ENCODE measurements at places on chromosomes 11 and 22. TPM values are rescaled to one million over a fixed set of nuclear protein-coding genes. Genes with fewer than 3 reads are reported as not detected.

DNA sequence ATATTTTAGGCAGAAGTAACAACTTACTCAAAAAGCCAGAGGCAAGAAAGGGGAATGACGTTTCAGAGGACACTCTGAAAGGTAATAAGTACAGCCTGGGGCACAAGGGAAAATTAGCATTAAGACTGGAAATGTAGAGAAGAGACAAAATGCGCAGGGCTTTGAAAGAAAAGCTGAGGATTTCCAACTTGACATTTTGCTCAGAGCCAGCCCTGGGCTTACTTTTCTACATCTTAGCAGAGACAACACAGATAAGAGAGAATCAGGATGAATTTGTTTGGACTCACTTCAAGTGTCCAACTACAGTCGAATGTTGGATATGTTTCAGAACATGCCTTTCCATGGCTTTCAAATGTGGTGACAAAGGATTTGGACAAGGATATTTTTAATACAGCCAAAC is 808.9 kb upstream of the LUZP2 start:
- no peaks in the 10 kb centered on the region for H3K36me3 ChIP-seq
- H3K27me3 ChIP-seq: no peaks in the 10 kb centered on the region
- no peaks in the 10 kb centered on the region for H3K4me1 ChIP-seq
- DNase-seq: no peak
- no peak overlapping the region for H3K27ac ChIP-seq
- no peak overlapping the region for H3K4me3 ChIP-seq

GRCh38 chr22:21587803-21588611 is 20.5 kb downstream of the UBE2L3 start:
- no peaks in the 10 kb centered on the region for H3K27me3 ChIP-seq
- H3K4me1 ChIP-seq: peaks cover 60% of the 10 kb centered on the region
- H3K4me3 ChIP-seq: no peak overlapping the region
- DNase-seq: no peak
- H3K27ac ChIP-seq: no peak overlapping the region

GRCh38 chr11:77054084-77054483 is 12.7 kb upstream of the CAPN5 start:
- H3K4me3 ChIP-seq: no peak overlapping the region
- H3K27ac ChIP-seq: no peak overlapping the region
- no peak for DNase-seq
- H3K27me3 ChIP-seq: no peaks in the 10 kb centered on the region
- H3K4me1 ChIP-seq: no peaks in the 10 kb centered on the region

Gene FAM227A
- 3.4 TPM for total RNA-seq

Gene OR8J3
- total RNA-seq: not detected

GRCh38 chr11:77174559-77174958 is 46.5 kb downstream of the MYO7A start:
- H3K4me3 ChIP-seq: no peak overlapping the region
- H3K27me3 ChIP-seq: no peaks in the 10 kb centered on the region
- H3K36me3 ChIP-seq: no peaks in the 10 kb centered on the region
- H3K4me1 ChIP-seq: no peaks in the 10 kb centered on the region
- no peak overlapping the region for H3K27ac ChIP-seq
- DNase-seq: peak; percentile 40

- no peak overlapping the region for H3K27ac ChIP-seq
- no peak overlapping the region for H3K4me3 ChIP-seq
- no peaks in the 10 kb centered on the region for H3K4me1 ChIP-seq
- peak; percentile 75 for DNase-seq
Observed at GRCh38 chr22:30453731-30454510, 17.9 kb downstream of the SEC14L3 start.

Gene PHETA2
- total RNA-seq: 12.8 TPM

DNA sequence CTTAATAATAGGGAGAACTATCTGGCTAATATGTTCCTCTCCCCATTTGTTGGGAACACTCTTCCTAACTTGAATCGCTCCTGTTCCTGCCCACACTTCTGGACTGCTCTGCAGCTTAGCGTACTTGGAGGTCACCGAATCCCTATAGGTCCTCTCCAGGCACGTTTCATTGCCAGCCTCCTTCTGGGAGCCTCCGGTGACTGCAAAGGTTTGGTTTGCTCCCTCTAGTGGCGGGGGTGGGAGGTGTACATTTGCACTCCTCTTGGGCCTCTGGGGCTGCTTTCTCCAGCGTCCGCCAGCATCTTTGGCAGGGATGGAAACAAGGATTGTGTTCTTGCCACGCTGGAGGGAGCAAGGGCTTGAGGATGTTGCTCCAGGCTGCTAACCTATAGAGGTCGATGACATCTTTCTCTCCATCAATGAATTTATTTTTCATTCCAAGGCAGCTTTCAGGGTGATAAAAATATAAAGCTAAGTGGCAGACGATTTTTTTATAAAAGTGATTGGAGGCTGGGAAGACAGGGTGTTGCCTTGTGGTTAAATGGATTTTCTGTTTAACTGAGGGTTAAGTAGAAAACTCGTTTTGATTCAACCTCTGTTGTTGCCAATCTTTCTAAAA is 48.7 kb downstream of the TSPAN18 start:
- no peaks in the 10 kb centered on the region for H3K36me3 ChIP-seq
- no peak overlapping the region for H3K4me3 ChIP-seq
- no peak for DNase-seq
- no peak overlapping the region for H3K27ac ChIP-seq
